ENCODE measurements at places on chromosomes 3 and 15.

GRCh38 chr3:81837071-81837593 is 75.7 kb upstream of the GBE1 start:
- DNase-seq: no peak

DNA sequence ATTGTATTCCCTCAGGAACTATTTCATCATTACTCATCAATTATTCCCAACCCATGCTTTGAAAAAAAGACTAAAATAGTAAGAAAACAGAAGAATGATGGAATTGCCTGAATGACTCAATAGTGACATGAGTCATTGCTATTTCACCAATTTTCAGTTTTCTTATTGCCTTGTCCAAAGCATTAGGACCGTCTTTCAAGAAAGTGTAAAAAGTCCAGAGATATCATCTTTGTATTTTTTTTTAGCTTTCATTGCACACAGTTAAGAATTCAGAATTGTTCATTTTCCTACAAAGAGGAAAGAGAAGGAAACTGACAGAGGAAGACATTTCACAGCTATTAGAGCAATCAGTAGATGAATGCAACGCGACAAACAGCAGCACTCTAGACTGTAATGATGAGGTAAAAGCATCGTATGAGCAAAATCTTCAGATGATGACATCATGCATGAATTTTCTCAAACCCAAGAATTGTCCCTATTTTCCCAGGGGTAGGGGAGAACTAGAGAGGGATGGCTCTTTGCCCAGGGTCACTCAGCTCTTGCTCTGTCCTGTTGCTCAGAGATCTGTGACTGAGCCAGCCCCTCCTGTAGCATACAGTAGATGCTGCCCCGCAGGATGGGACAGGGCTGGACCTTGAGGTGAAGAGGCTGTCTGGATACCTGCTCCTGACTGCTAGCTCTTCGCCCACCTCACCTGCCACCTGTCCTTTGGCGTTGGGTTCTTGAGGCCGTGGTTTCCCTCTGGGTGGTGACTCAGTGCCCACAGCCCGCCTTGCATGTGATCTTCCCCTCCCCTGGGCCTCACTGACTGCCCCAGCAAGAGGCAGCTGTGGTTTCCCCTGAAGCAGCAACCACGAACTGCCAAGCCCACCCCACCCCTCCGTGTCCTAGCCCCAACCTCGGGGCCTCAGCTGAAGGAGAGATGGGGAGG is 84.8 kb downstream of the PPCDC start:
- DNase-seq: no peak

GRCh38 chr15:70091726-70092463 is 5.8 kb downstream of the TLE3 start:
- DNase-seq: no peak

DNA sequence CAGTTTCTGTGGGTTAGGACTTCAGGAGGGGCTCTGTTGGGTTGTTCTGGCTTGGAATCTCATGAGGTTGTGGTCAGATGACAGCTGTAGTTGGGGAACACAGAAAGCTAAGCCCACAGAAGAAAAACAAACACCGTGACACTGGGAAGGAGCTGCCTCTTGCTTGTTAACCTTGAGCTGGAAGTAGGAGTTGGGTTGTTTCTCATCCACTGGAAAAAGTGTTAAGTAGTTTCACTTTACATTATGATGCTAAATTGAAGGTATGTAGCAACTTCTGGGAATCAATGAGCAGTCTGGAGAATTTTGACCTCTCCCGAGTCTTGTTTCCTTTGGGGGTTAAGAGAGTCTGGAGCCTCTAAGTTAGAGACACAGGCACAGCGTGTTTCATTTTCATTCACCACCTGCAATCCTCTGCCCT is 20.4 kb downstream of the HACD3 start:
- no peak for DNase-seq

- no peak for DNase-seq
Measured at GRCh38 chr3:74842141-74842540, 227.7 kb upstream of the CNTN3 start.

- DNase-seq: peak; percentile 22
Measured at GRCh38 chr15:75843678-75844581, 683 bp downstream of the UBE2Q2 start.

- no peak for DNase-seq
Measured at GRCh38 chr3:197746801-197747237, 2.9 kb upstream of the FYTTD1 start.

- DNase-seq: no peak
Measured at GRCh38 chr15:70362350-70362749, 264.6 kb upstream of the TLE3 start.

DNA sequence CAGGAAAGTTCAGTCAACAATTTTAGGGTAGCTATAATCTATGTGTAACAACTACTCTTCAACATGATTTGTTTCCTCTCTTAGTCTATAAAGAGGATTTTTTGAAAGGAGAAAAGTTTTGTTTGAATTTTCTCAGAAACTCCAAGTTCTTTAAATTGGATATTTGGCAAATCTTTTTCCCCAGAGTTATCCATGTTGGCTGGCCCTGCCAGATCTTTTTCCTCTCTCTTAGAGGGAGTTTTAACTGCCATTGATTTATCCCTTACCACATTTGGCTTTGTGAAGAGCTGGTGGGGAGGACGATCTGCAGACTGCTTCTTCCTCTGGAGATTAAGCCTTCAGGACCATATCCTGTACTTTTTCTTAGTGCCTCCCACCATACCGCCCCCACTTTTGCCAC is 64.9 kb upstream of the ROPN1 start:
- DNase-seq: no peak

- no peak for DNase-seq
Measured at GRCh38 chr3:51500632-51501131, 867 bp upstream of the DCAF1 start.

GRCh38 chr15:74869726-74870407 is 3.3 kb downstream of the SCAMP2 start:
- DNase-seq: no peak

- peak; percentile 29 for DNase-seq
Measured at GRCh38 chr3:17151598-17152373, 267.0 kb downstream of the PLCL2 start.

GRCh38 chr3:145269106-145269505 is 891.9 kb downstream of the PLOD2 start:
- DNase-seq: no peak

GRCh38 chr3:64748244-64748904 is 60.6 kb upstream of the ADAMTS9 start:
- no peak for DNase-seq

GRCh38 chr3:67678665-67679064 is 24.3 kb upstream of the SUCLG2 start:
- DNase-seq: no peak

DNA sequence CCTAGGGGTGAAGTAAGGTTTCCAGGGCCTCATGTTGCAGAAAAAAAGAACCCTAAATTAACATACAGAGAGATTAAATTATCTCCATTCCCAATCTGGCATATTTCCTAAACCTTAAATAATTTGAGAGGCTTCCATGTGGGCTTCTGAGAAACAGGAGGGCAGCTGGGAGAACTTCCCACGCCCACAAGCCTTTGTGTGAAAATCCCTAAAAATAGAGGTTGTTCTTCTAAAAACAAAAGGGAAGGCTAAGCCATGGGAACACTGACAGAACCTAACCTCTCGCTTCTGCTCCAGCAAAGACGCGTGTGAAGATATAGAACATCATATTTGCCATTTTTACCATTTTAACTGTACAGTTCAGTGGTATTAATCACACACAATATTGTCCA is 812 bp upstream of the SLC12A8 start:
- no peak for DNase-seq

GRCh38 chr3:33096093-33096868 is 665 bp downstream of the GLB1 start:
- no peak for DNase-seq

GRCh38 chr15:63323798-63324563 is 46.6 kb downstream of the APH1B start:
- no peak for DNase-seq

DNA sequence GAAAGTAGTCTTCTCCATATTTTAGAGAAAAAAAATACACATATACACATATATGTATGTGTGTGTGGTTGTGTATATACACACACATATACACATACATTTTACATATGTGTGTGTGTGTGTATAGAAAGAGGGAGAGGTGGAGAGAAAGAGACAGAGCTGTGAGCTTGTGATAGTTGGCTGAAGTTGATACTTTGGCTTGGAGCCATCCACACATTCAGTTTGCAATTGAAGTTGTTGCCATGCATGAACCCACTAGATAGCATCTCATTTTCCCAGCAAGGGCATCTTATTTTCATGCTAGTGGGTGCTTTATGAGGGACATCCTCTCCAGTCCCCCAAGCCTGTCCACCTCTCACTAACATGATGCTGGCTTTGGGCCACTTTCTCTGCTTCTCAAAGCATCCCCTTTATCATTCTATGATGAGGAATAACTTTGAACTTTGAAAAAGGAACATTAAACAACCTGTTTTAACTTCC is 228.6 kb downstream of the ZNF621 start:
- no peak for DNase-seq

- DNase-seq: no peak
Measured at GRCh38 chr3:172449466-172450149, 1.4 kb upstream of the GHSR start.

- no peak for DNase-seq
Measured at GRCh38 chr3:31785286-31785685, 195.8 kb downstream of the OSBPL10 start.

GRCh38 chr3:126494204-126494969 is 18.7 kb upstream of the ZXDC start:
- DNase-seq: no peak

GRCh38 chr15:92825985-92826384 is 74.1 kb upstream of the CHD2 start:
- DNase-seq: no peak

DNA sequence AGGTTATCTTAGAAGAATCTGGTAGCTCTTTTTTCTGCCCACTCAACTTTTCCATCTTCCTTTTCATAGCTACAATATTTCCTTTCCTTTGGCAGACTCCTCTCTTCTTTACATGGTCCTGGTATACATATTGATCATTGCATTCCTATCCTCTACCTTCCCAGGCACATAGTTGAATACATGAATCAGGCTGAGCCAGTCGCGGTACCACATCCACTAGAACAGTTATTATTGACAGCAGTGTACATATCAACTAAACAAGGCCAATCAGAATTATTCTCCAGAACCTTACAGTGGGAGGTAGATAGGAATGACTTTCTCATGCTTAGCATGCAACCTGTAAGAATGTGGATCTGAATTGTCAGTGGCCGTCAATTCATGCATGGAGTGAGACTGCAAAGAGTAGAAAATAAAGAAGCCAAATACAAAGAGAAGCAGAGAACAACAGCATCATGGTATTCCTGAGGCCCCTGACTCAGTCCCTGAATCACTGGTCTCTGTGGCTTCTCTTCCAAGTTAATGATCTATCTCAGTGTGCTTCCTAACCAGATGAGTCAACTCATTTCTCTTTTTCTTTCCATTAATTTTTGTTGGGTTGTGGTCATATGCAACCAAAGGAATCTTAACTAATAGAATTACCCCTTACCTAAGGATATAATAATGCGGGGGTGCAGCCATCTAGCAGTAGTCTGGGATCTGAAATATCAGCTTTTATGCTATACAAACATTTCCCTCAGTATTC is 60.9 kb upstream of the DCBLD2 start:
- DNase-seq: no peak
